Substantia nigra (tissue), 51 donors: ENCODE measurements at places on chromosomes 7 and 10.
A peak's percentile ranks its signal among the peaks of the same experiment; 100 is the strongest.

DNA sequence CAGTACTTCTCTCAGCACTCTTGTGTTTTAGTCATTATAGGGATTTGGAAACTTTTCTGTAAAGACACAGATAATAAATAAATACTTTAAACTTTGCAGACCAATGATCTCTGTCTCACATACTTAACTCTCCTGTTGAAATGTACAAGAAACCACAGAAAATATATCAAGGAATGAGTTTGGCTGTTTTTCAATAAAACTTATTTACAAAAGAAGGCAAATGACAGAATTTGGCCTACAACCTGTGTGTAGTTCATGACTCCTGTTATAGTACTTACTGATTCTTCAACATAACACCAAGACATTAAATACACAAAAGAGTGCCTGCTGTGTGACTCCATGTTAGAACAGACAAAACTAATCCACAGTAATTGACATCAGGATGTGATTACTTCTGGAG is 510.0 kb upstream of the PHF14 start:
- DNase-seq, result no peak

- no peak for DNase-seq
Measured at GRCh38 chr7:101411508-101411874, 48.8 kb downstream of the COL26A1 start.

- no peak for DNase-seq
Measured at GRCh38 chr10:31304291-31304970, 14.6 kb upstream of the ZEB1 start.

GRCh38 chr7:144027070-144027469 is 21.7 kb upstream of the OR2A5 start:
- no peak for DNase-seq

- DNase-seq, result no peak
Measured at GRCh38 chr10:27535317-27535716, 31.2 kb downstream of the RAB18 start.

GRCh38 chr7:136997735-136998134 is 129.3 kb downstream of the CHRM2 start:
- no peak for DNase-seq

DNA sequence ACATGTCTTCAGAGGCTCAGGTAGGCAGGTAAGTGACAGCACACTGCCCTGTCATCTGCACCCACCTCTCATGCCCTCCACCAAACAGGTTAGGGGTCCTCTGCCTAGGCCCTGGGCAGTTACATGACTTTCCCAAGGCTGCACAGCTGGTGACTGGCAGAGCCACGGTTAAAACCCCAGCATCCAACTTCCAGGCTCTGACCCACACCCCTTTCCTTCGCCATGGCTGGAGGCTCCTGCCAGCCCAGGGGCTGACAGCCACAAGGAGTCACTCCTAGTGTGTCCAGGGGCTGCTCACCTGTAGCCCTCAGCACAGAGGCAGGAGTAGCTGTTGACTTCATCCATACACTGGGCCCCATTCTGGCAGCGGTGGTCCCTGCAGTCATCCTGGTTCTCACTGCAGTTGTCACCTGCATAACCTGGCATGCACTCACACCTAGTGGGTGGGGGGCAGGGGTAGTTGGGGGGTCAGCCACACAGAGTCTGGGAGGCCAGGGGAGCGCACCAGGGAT is 175.0 kb downstream of the SLIT1 start:
- DNase-seq, result no peak

GRCh38 chr10:79068203-79068561 is 584 bp upstream of the ZMIZ1 start:
- DNase-seq, result no peak

DNA sequence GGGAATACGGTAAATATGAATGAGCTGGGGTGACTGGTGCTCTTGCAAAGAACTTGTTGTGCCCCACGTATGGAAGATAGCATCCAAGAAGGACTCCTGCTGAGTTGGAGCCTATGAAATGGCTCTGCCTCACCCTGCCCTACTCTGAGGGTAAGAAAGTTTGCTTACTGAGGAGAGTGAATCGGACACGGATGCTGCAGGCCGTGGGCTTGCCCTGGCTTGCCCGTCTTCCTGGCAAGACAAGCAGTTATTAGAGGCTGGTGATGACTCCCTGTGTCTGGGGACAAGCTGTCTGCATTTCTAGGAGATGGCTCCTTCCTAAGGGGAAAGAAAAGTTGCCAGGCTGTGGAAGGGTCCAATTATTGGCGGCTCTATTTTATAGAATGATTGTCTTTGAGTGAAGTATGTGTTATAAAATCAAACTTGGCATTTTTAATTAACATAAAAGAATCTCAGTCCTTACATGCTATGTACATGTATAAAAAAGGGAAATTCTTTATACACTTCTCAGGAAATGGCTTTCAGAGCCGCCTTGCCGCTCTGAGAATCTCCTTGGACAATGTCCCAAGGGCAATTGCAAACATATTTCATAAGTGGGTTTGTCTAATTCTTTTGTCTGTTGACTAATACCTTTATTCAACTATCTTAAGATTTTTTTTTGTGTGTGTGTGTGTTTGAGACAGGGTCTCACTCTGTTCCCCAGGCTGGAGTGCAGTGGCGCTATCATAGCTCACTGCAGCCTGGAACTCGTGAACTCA is 64.6 kb downstream of the CYP26A1 start:
- no peak for DNase-seq

- DNase-seq, result no peak
Measured at GRCh38 chr10:77832238-77832637, 94.3 kb downstream of the DLG5 start.

- no peak for DNase-seq
Measured at GRCh38 chr10:109019001-109019424, 904.3 kb downstream of the XPNPEP1 start.

DNA sequence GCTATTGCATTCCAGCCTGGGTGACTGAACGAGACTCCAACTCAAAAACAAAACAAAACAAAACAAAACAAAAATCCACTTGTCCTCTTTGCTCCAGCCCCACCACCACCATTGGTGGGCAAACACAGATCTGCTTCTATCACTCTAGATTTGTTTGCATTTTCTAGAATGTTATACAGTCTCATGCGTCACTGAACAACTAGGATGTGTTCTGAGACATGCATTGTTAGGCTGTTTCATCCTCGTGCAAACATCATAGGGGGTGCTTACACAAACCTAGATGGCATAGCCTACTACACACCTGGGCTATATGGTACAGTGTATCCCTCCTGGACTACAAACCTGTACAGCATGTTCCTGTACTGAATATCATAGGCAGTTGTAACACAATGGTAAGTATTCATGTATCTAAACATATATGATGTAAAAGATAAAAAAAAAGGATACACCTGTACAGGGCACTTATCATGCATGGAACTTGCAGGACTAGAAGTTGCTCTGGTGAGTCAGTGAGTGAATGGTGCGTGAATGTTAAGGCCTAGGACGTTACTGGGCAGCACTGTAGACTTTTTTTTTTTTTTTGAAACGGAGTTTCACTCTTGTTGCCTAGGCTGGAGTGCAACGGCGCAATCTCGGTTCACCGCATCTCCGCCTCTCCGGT is 45.3 kb downstream of the BTBD16 start:
- no peak for DNase-seq

DNA sequence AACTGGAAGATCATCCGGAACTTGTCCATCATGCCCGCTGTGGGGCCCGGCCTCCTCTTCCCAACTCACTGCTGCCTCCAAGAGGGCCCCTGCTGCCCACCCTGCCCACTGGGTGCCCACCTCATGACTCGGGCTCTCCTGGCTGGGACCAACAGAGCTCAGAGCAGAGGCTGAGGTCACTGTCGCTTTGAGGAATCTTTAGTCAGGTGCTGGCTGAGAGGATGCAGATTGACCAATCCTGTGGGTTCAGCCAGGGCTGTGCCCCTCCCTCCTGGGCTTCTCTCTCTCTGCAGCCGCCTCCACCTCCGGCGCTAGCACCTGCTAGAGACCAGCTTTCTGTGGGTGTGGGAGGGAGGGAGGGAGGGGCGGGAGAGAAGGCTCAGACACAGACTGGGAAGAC is at the start of gene CALHM1:
TSS of gene CALHM1 (minus strand) at position 181 of the 400 bp plus-strand sequence. CDS start at position 32, 149 bp downstream.
- DNase-seq, result no peak

DNA sequence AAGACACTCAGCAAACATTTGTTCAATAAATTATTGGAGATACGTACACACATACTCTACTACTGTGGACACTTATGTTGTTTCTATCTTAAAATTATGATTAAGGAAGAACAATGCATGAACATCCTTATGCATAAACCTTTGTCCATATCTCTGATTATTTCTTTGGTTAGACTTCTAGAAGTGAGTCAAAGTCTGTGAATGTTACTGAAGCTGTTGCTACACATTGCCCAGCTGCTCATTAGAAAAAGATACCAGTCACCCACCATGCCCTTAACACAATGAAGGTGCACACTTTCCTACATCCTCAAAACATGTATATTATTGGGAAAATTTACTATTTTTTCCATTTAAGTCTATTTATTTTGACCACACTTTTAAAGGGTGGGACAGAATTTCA is 1.4 kb upstream of the CLRN3 start:
- no peak for DNase-seq

GRCh38 chr10:8462565-8462964 is 408.1 kb downstream of the GATA3 start:
- no peak for DNase-seq

- DNase-seq, result no peak
Measured at GRCh38 chr7:43758029-43758821, at the start of gene BLVRA. TSS of gene BLVRA (plus strand) at chr7:43758680. CDS start at chr7:43771159, 12,479 bp downstream.

DNA sequence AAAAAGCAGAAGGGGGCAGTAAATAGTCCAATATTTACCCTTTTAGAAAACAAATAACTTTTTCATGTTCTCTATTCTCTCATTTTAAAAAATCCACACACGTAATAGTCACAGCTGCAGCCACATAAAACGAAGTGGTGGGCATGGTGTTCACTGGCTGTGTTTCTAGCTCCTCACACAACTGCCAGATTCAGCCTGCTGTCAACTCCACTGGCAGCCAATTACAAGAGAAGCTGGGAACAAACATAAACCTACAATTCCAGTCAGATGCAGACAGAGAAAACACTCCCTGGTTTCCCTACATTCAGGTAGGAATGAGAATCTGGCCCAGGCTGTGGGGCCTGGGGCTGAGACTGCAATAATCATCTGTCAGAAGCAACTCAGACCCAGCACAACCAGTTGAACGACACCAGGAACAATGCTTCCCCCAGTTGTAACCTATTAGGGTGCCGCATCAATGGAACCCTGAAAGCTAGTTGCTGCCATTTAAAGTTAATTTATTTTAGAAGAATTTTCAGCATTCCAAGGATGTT is 29.1 kb downstream of the ERCC6 start:
- DNase-seq, result no peak

GRCh38 chr10:65470986-65471385 is 1454.8 kb upstream of the LRRTM3 start:
- no peak for DNase-seq

GRCh38 chr7:44432381-44432977 is 58.0 kb downstream of the NUDCD3 start:
- DNase-seq, result no peak

GRCh38 chr7:36037121-36037662 is 115.9 kb upstream of the EEPD1 start:
- peak; percentile 68 for DNase-seq

DNA sequence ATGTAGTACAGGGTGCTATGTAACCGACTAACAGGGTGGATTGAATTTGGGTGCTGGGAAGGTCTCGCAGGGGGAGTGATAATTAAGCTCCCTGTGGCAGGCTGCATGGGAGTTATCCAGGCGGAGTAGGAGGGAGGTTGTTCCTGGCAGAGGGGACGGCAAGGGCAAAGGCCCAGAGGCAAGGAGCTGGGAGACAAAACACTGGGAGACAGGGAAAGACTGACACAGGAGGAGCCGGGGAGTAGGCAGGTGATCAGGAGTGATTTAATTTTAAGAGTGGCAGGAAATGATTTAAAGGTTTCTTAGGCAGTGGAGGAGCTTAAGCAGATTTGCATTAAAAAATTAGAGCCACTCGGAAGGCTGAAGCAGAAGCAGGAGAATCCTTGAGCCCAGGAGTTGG is 40.7 kb upstream of the LEP start:
- DNase-seq, result no peak

GRCh38 chr7:11252011-11252607 is 278.4 kb downstream of the PHF14 start:
- no peak for DNase-seq

DNA sequence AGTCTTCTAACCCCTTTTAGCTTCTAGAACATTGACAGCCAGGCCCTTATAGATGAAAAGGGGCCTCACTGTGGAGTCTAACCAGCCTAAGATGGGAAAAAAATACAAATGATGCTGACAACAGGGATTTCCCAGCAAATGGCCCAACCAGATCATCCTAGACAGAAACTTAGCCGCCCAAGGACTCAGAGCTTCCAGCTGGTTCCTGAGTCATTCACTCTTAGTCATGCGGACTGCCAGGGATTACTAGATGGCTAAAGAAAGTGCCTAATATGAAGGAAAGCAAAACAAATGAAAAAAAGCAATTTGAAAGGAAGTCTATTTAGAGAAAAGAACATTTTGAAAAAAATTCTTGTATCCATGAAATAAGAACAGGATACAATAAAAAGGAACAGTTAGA is 23.7 kb downstream of the TSPAN14 start:
- no peak for DNase-seq
